Activated naive CD8-positive, alpha-beta T cell treated with anti-CD3 and anti-CD28 coated beads, Interleukin-2, amount 50 U/mL, for 24 hours (primary cell): ENCODE measurements at places on chromosomes 7 and 10.

- DNase-seq = no peak
Measured at GRCh38 chr10:123148414-123149161, 652 bp downstream of the HMX2 start.

DNA sequence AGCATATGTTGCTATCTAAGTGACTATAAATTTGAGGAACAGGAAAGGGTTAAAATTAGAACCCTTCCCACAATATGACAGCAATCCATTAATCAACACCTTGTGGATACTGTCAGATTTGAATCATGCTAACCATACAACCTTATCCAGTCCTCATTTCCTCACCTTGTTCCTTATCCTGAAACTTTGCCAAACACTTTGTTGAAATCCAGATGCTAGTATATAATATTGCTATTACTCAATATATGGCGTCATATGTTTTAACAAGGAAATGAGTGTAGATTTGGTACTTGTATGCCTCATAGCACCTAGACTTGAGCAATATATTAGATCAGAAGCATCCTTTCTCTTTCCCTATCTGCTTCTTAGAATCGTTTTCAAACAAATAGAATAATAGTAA lies 66.3 kb upstream of the SLC25A13 start:
- DNase-seq = no peak

DNA sequence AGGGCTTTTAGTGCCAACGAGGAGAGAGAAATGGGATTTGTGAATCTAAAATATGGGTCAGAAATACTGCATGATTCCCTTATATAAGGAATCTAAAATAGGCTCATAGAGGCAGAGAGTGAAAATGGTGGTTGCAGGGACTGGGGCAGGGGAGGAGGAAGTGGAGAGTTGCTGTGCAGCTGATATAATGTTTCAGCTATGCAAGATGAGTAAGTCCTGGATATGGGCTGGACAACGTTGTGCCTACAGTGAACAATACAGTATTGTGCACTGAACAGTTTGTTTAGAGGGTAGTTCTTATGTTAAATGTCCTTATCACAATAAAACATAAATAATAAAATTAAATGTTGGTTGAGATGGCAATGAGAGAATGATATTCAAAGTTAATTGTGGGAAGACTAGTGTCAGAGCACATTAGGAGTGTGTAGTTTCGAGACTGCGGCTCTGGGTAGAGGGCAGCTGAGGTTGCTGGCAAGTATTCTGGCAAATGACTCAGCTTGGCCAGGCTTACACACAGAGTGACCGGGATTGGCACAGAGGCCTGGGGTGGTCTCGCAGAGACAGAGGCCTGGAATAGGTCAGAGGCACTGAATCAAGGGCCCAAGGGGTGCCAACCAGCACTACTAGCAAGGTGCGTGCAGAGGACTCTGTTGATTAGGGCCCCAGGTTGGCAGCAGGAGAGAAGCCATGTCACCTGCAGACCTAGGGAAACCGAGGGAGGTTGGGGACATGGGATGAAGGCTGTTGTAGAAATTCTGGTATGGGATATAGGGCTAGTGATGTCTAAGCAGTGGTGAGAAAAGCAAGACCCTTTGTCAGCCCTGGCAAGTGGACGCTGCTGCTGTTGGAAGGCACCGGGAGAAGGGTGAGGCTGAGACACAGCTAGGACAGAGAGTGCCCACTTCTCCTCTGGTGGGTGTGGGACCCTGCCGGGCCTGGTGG lies 2.8 kb upstream of the DEPP1 start:
- no peak for DNase-seq

DNA sequence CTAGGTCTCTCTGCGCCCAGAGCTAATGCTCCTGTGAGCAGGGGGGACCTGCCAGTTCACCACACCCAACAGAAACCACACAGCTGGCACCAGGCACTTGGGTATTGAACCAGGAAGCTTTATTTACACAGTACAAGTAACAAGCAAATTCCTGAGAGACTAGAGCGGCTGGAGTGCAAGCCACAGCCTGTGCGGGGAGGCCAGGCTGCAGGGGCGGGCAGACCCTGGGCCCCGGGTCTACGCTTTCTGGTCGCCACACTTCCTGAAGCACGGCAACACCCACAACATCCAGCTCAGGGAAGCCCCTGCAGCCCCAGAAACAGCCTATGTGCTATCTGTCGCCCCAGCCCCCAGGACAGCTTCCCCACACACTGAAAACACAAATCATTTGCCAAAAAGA lies 125.0 kb downstream of the FAM53B start:
- no peak for DNase-seq

DNA sequence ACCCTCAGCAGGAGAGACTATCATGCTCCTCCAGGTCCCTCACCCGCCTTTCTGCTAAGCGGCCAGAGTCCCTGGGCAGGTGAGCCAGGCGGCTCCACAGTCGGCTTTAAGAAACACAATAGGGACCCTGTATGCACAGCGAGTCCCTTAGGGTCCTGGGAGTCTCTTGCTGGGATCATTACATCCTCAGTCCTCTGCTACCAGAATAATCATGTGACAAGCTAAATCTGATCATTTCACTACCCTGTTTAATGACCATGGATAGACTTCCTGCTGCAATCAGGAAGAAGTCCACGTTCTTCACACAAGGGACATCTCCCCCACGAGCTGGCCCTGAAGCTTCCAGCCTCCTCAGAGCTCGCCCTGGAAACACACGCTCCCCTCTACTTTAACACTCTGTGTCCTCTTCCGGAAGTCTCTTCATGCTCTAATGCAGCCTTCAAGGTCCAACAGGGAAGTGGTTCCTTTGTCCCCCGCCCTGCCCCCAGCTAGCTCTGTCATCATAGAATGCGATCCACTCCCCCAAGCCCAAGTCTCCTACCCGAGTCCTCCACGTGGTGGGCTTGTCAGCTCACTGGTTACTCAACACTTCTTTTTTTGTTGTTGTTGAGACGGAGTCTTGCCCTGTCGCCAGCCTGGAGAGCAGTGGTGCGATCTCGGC lies 101.5 kb downstream of the RNF216 start:
- no peak for DNase-seq

DNA sequence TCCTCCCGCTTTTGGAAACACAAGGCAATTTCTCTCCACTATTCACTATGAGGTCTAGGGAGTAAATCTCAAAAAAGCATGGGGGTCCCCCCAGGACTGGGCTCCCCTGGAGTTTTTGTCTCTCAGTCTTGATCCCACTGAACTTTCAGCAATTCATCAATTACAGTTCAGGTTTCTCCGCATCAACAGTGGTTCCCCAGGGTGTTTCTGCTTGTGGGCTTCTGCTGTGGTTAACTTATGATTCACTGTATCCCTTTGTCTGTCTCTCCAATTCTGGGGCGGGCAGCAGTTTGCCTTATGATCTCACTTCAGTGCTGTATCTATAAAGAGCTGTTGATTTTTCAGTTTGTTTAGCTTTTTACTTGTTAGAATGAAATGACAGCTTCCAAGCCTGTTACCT lies 142.6 kb upstream of the CDC14C start:
- DNase-seq = no peak

GRCh38 chr10:124737708-124738107 lies 6.5 kb downstream of the FAM53B start:
- no peak for DNase-seq

DNA sequence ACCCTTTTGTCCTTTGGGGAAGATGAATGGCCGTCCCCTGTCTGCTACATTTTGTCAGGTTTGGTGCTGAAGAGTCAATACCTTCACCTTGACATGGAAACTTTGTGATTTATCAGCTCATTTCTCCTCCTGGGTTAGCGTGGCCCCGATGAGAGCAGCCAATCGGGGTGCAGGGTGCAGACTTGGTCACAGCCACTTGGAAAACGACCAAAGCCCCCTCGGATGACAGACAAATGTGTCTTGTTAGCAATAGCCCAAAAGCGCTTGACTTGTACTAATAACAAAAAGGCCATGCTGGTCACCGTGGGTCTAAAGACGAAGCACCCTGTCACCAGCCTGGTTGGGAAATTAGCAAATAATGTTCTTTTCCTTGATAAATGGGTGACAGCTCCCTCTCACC lies 103.7 kb downstream of the EBF3 start:
- DNase-seq = no peak

- DNase-seq = no peak
Measured at GRCh38 chr10:73553761-73554160, 37.4 kb downstream of the USP54 start.

- DNase-seq = no peak
Measured at GRCh38 chr10:114855776-114856543, 34.4 kb downstream of the FHIP2A start.

DNA sequence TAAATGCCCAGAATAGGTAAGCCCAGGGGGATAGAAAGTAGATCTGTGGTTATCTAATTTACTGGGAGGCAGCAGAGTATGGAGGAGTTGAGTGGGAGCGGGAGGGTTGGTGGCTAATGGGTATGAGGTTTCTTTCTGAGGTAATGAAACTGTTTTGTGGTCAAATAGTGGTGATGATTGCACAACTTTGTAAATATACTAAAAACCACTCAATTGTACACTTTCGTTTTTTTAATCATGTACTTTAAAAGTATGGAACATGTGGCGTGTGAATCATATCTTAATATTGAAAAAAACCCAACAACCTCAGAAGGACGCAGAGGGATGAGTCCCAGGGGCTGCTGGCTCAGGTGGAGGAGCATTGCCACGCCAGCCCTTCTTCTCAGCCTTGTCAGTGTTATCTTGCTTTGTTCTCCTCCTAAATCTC lies 118.1 kb downstream of the WDR11 start:
- DNase-seq = no peak

GRCh38 chr7:13152755-13153154 lies 465.3 kb downstream of the ARL4A start:
- no peak for DNase-seq

GRCh38 chr10:60352105-60352504 lies 37.6 kb downstream of the ANK3 start:
- no peak for DNase-seq

- DNase-seq = no peak
Measured at GRCh38 chr7:43490016-43490415, 92.9 kb upstream of the STK17A start.

GRCh38 chr7:66779669-66780409 lies 39.3 kb downstream of the RABGEF1 start:
- no peak for DNase-seq

GRCh38 chr7:1054438-1054837 lies 10.1 kb downstream of the GPR146 start:
- no peak for DNase-seq

GRCh38 chr10:33553748-33554571 lies 219.5 kb upstream of the NRP1 start:
- DNase-seq = no peak

DNA sequence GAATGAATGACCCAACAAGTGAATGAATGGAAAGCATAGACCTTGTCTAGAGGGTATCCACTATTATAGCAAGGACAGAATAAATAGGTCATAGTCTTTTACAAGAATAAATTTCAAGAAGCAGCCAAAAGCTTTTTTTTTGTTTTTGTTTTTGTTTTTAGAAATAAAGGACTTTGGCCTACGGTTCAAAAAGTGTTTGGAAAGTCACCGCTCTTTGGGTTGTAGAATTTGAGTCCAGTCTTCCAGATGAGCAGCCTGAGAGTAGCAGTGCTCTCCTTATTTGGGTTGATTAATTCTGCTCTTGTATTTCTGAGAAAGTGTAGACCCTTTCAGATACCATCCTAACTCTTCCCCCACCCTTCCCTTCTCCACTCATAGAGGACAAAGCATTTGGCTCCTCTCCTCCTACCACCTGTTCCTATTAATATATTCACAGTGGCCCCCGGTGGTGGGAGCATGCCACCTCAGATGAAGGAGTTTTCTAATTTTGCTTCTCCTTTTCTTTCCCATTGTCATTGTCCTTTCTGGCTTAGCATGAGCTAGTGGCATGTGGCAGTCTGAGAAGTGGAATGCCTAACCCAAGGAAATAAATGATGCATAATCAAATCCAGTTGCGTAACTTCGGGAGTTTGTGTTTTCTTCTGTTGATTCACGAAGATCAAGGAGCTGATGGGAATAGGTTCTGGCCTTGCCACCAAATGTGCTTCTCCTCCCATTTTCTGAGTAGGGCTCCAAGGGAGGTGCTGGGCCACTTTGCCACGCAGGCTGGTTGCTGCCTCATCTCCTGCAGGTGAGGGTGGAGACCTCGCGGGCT lies 114.7 kb downstream of the CHN2 start:
- no peak for DNase-seq

GRCh38 chr10:94725871-94726270 lies 36.6 kb upstream of the CYP2C19 start:
- DNase-seq = no peak

- no peak for DNase-seq
Measured at GRCh38 chr7:105130580-105130979, 116.6 kb downstream of the KMT2E start.

- no peak for DNase-seq
Measured at GRCh38 chr10:103396789-103397087, 312 bp downstream of the PDCD11 start.

GRCh38 chr10:17585016-17585415 lies 32.2 kb downstream of the HACD1 start:
- DNase-seq = no peak

GRCh38 chr7:120475994-120476393 lies 203.0 kb downstream of the KCND2 start:
- DNase-seq = no peak
